ENCODE measurements at places on chromosomes 5 and 9. TPM values are rescaled to one million over a fixed set of nuclear protein-coding genes. Genes with fewer than 3 reads are reported as not detected.

GRCh38 chr5:100188339-100188738 is 346.8 kb upstream of the FAM174A start:
- H3K27ac ChIP-seq, result no peak overlapping the region
- no peaks in the 10 kb centered on the region for H3K27me3 ChIP-seq
- no peak for DNase-seq
- H3K4me1 ChIP-seq, result no peaks in the 10 kb centered on the region
- H3K4me3 ChIP-seq, result no peak overlapping the region

- no peaks in the 10 kb centered on the region for H3K27me3 ChIP-seq
- H3K27ac ChIP-seq, result no peak overlapping the region
- DNase-seq, result no peak
- H3K4me3 ChIP-seq, result no peak overlapping the region
- H3K4me1 ChIP-seq, result no peaks in the 10 kb centered on the region
Measured at GRCh38 chr9:114278881-114279570, 43.9 kb upstream of the ORM1 start.

GRCh38 chr9:86649913-86650312 is 295.7 kb upstream of the TUT7 start:
- H3K4me3 ChIP-seq, result no peak overlapping the region
- DNase-seq, result no peak
- H3K27ac ChIP-seq, result no peak overlapping the region
- H3K27me3 ChIP-seq, result no peaks in the 10 kb centered on the region
- H3K4me1 ChIP-seq, result no peaks in the 10 kb centered on the region

- H3K36me3 ChIP-seq, result peaks cover 79% of the 10 kb centered on the region
- peak overlapping the region; percentile 39 for H3K27ac ChIP-seq
- DNase-seq, result no peak
- no peaks in the 10 kb centered on the region for H3K27me3 ChIP-seq
- H3K4me1 ChIP-seq, result peaks cover 16% of the 10 kb centered on the region
Measured at GRCh38 chr5:57179262-57180200, 5.7 kb downstream of the GPBP1 start.

DNA sequence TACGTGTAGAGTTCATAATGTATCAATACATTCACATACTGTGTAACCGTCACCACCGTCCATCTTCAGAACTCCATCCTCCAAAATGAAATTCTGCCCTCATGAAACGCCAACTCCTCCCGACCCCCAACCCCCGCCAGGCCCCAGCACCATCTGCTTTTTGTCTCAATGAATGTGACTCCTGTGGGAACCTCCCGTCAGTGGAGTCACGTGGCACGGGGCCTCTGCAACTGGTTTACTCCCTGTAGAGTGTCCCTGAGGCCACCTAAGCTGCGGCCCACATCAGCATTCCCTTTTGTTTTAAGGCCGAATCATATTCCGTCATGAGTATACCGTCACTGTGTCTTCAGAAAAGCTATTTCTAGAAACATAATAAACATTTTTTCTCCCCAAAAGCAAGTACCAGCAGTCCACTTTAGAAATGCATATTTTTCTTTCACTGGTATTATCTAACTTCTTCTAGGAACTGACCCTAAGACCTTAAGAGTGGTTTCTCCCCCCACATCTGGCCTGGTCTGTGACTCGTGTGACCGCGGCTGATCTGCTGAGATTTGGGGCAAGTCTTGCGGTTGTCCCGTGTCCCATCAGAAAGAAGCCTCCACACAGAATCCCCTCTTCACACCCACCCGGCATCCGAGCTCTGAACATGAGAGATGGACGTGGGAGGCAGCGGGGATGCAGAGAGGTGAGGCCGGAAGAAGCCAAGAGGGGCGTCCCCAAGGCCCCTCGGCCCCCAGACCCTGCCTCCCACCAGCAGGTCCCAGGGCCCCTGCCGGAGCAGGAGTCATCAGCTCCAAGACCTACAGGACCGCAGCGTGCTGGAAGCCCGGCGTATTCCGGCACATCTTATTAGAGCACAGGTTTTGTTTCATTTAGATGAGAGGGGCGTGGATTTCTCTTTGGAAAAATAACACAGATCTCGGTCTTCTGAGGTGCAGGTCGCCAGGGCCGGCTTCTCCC is 38.3 kb downstream of the SLC6A3 start:
- H3K4me1 ChIP-seq, result no peaks in the 10 kb centered on the region
- H3K27ac ChIP-seq, result no peak overlapping the region
- peaks cover 7% of the 10 kb centered on the region for H3K36me3 ChIP-seq

GRCh38 chr9:101269591-101270283 is 115.1 kb downstream of the BAAT start:
- H3K27ac ChIP-seq, result no peak overlapping the region
- H3K4me1 ChIP-seq, result no peaks in the 10 kb centered on the region
- no peaks in the 10 kb centered on the region for H3K36me3 ChIP-seq
- H3K27me3 ChIP-seq, result peaks cover 3% of the 10 kb centered on the region
- no peak overlapping the region for H3K4me3 ChIP-seq
- no peak for DNase-seq

IFT74 gene
- total RNA-seq, result 7.5 TPM

C5orf34 gene
- 6.9 TPM for total RNA-seq

KCNMB1 gene
- not detected for total RNA-seq

PCDHGA6 gene
- 0.71 TPM for total RNA-seq

GPX8 gene
- 25.9 TPM for total RNA-seq

BRINP1 gene
- total RNA-seq, result not detected

YTHDC2 gene
- total RNA-seq, result 31.1 TPM

ADAMTS6 gene
- 1.2 TPM for total RNA-seq

Measured in Calu3 (cell line).